ENCODE measurements at places on chromosomes 5 and 9.

DNA sequence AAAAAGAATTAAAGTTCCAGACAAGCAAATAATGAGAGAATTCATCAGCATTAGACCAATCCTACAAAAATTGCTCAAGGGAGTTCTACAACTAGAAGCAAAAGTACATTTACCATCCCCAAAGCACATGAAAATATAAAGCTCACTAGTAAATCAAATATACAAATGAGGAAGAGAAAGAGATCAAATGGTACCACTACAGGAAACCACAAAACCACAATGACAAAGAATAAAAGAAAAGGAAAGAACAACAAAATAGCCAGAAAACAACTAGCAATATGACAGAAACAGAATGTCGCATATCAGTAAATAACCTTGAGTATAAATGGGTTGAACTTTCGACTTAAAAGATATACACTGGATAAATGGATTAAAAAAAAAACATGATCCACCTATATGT lies 739.0 kb downstream of the DTWD2 start:
- no peak for DNase-seq

GRCh38 chr9:27701016-27701415 lies 127.7 kb upstream of the C9orf72 start:
- no peak for DNase-seq

DNA sequence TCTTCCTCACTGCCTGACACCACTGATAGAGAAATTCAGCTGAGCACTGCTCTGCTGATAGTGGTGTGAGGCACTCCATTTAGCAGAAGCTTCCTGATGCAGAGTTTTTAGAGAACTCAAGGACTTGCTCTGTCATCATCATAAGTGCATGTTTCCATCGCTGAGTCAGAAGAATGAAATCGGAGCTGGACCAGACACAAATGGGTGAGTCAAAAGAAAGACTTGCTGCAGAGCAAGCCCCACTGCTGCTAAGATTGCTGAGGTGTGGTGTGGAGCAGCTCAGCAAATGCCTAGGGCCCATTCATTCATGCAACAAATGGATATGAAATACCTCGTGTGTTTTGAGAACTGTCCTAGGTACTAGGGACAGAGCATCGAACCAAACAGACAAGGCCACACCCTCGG lies 410.2 kb upstream of the SLC30A5 start:
- no peak for DNase-seq

- no peak for DNase-seq
These were observed 274.9 kb downstream of the ARHGAP26 start for GRCh38 chr5:143045062-143045461.

GRCh38 chr5:76305775-76306174 lies 97.3 kb upstream of the IQGAP2 start:
- DNase-seq, result no peak

All from activated CD4-positive, alpha-beta T cell treated with anti-CD3 and anti-CD28 coated beads for 48 hours (primary cell).